Esophagus muscularis mucosa (tissue), 4 donors: ENCODE measurements at places on chromosomes 12 and 14. TPM values are rescaled to one million over a fixed set of nuclear protein-coding genes. Genes with fewer than 3 reads are reported as not detected.

DNA sequence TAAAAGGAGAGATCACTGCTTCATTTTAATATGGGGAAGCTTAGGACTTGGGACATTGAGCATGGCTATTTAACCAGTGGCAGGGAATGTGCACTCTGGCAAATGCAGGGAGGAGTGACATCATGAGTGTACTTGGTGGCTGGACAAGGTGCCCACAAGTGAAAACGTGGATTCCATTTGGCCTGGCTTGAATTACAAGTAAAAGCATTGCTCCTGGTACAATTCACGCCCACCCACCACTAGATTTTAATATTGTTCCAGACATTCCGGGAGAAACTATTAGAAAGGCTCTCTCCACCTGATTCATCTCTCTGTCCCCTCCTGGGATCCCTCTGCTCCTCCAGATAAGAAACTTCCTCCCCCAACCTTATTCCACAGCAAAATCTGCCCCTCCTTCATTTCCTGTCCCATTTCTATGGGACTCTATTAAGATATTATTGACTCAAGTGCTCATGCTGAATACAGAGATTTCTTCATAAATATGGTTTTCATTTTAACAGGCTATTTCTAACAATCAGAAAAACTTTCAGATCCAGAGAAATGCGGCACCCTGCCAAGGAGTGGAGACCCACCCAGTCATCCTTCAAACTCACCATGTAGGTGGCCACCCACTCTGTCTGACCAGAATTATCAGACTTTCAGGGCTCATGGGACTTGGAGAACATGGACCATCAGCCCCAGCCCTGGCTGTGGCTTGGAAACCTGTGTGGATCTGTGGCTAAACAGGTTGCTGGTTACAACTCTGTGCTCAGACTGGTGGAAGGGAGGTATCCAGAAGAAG, 43.2 kb downstream of the SSPN start:
- no peak for DNase-seq

DNA sequence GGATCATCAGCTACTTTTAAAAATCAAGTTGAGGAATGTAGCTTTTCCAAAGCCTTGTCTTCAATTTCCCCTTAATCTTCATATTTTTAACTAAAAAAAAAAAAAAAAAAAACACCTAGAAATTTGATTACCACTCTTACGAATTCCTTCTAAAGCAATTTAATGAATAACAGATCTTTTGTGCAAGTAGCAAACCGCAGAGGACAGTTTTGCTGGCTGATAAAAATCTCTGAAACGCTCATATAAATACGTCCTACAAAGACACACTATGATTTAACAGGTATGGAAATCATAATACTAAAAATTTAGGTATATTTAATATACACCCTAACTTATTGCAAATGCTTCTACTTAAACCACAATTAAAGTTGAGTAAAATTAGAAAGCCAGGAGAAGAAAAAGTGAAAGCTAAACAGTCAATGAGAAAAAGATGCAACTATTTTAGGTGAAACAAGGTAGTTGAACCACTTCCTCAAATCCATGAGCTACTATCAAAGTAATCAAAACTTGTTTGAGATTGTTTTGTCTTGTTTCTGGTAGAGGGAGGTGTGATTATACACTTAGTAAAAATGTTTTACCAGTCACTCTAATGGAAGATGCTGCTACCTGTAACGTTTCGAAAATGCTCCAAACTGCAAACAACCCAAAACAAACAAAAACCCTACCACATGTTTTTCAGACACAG, 2.2 kb downstream of the PAWR start:
- DNase-seq = no peak

GRCh38 chr14:31229009-31229408, 21.4 kb upstream of the HECTD1 start:
- DNase-seq = no peak

GRCh38 chr12:107180272-107180671, 86.9 kb upstream of the CRY1 start:
- no peak for DNase-seq

- no peak for DNase-seq
Observed at GRCh38 chr12:123027726-123028445, 47.4 kb downstream of the ARL6IP4 start.

GRCh38 chr14:79057333-79057732, 887.2 kb downstream of the NRXN3 start:
- no peak for DNase-seq

DNA sequence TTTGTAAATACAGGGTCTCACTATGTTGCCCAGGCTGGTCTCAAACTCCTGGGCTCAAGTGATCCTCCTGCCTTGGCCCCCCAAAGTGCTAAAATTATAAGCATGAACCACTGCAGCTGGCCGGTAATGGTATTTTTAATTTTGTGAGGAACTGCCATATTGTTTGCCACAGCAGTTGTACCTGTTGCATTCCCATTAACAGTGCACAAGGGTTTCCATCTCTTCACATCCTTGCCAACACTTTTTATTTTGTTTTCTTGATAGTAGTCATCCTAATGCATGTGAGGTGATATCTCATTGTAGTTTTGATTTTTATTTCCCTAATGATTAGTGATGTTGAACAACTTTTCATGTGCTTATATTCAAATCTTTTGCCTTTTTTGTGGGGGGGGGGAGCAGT, 13.5 kb downstream of the OR5AU1 start:
- no peak for DNase-seq

GRCh38 chr12:76698966-76699365, 64.9 kb upstream of the ZDHHC17 start:
- no peak for DNase-seq

DNA sequence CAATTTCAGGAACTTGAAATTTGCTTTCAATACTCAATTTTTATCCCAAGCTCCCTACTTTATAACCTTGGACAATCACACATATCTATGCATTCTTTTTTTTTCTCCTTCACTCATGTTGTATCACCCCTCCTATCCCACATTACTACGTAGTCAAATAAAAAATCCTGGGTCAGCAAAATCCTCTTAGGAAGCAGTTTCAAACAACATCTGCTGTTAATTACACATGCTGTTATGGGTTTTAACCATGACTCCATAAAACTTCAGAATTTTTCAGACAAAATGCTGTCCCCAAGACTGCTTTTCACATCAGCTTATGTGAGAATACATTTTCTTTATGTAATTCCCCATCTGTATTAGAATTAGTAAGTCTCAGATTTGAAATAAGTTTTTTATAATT, 61.7 kb downstream of the LRFN5 start:
- DNase-seq = no peak

GRCh38 chr14:84533181-84533725, 996.7 kb upstream of the FLRT2 start:
- no peak for DNase-seq

DNA sequence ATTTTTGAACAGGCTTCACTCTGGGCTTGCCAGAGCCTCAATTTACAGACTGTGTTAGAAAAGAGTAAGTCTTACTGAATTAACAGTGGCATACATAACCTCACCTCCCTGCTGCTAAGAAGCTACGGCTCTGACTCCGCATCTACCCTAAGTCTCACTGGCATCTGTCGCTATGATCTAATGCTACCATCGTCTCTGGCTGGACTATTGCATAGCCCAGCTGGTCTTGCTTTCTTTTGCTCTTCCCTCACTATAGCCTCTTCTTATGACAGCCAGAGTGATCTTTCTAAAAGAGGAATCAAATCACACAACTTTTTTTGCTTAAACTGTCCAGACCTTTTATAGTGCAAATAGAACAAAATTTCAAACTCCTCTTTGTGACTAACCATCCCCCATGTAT, 81.1 kb downstream of the SLC24A4 start:
- no peak for DNase-seq

DNA sequence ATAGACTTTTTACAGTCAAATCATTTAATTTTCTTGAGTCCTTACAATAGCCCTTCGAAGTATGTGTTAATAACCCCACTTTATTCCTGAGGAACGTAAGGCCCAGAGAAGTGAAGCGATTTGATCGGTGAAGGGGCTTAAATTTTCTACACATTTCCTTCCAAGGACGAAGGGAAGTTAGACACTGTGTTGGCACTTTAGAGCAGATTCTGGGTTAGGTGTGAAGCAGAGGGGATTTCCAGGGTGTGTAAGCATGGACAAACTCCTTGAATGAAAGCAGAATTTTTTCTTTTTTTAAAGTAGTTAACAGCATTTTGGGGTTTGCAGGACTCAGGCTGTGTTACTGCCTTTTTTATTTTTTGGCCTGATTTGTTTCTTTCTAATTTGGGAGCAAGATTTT, 38.9 kb downstream of the PRORP start:
- DNase-seq = no peak

- no peak for DNase-seq
Observed at GRCh38 chr12:10243818-10244520, 31.3 kb downstream of the GABARAPL1 start.

- DNase-seq = no peak
Observed at GRCh38 chr14:100540141-100540925, 46.9 kb downstream of the BEGAIN start.

- DNase-seq = no peak
Observed at GRCh38 chr12:64699504-64700115, 59.6 kb downstream of the GNS start.

DNA sequence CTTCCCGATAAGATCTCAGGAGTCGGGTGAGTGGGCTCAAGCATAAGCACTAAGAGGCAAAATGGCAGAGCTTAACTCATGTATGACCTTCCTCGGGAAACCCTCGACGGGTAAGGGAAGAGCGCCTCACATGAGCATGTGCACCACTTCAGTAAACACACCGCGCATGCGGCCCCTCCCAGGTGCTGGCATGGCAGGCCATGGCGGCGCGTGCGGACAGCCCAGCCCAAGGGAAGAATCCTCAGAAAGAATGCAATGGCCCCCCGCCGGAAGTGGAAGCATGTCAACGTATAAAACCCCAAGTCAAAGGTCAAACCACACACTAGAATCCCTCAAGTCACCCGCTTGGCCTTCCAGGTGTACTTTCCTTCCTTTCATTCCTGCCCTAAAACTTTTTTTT, 6.6 kb upstream of the TNFAIP2 start:
- DNase-seq = no peak

DNA sequence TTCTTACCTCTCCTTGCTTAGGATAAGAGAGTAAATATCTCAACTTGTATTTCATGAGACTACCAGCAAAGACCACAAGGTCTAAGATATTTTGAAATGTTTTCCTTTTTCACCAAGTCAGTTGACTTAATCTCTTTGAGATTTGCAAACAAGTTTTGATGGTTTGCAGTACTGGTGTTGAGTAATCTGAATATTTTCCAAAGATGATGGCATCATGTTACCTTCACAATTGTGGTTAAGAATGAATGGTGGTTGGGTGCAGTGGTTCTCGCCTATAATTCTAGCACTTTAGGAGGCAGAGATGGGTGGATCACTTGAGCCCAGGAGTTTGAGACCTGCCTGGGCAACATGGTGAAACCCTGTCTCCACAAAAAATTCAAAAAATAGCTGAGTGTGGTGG, 225.7 kb downstream of the TMTC2 start:
- DNase-seq = no peak

GRCh38 chr12:22467190-22467589, 77.2 kb downstream of the C2CD5 start:
- no peak for DNase-seq

DNA sequence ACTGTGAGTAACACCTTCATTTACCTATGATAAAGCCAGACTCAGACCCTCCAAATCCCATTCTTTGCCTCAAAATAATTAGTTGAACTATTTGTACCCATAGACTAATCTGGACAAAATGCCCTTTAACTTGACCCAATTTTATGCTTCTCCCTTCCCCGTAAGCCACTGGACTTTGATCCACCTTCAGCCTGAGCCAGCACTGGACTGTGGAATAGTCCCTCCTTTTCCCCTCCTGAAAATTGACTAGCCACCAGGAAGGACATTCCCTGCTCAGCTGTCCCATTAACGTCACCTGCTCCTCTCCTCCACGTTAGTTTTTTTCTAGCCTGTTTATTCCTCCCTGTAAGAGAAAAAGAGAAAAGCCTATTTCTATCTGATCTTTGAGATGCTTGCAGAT, 10.3 kb downstream of the MED21 start:
- DNase-seq = peak; percentile 31

DNA sequence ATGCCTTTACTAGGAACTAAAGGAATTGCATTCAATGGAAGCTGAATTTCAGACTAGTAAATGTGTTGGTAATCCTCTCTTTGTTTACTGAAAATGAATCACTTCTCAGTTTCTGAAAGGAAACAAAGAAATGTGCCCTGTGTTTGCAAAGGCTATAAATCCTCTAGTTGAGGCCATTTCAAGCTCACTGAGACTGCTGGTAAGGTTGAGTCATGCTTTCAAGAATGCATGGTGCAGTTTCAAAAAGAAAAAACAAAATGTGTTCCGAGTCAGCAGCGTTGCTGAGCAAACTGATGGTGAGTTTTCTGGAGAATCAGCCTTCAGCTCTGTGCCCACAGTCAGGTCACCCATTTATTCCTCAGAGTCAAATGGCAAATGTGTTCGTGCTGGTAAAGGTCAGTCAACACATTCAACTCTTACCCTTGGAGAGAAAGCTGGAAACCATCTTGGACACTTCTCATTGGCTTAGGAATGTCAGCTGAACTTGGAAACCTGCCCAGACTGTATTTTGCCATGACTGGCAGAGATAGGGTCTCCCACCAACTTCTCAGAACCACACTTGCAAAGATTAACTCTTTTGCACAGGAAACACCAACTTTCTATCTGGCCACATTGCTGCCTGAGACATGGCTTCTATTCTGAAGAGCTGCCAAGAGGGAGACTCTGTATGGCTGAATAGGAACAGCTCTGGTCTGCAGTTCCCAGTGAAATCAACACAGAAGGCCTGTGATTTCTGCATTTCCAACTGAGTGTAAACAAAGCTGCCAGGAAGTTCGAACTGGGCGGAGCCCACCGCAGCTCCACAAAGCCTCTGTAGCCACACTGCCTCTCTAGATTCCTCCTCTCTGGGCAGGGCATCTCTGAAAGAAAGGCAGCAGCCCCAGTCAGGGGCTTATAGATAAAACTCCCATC, 484.4 kb downstream of the ATP23 start:
- no peak for DNase-seq

- DNase-seq = peak; percentile 86
Observed at GRCh38 chr12:54658306-54659264, 10.4 kb upstream of the DCD start.

GRCh38 chr12:62763861-62764645, 170.9 kb downstream of the PPM1H start:
- DNase-seq = no peak

DNA sequence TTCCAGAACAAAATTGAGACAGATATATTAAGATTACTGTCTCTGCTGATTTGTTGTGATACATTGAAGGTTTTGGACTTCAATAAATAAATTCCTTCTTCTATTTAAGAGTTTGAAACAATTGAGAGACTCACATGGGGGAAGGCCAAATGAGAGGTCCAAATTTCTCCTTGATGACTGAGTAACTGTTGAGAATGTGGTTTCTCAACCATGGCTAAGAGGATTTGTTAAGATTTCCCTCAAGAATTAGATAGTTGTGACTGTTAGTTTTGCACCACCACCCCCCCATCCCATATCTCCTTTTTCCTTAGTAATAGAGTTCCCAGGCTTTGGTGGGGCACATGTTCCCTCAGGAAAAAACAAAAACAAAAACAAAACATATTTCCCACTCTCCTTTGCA, 47.7 kb upstream of the IGF1 start:
- DNase-seq = no peak

The DHRS2 gene
- not detected for total RNA-seq

The KLRG1 gene
- 1.5 TPM for total RNA-seq

The RAB3IP gene
- 18.5 TPM for total RNA-seq

The IL23A gene
- total RNA-seq = not detected

The KRT83 gene
- total RNA-seq = not detected

The PLEK2 gene
- 0.65 TPM for total RNA-seq

The B4GALNT1 gene
- total RNA-seq = 2.8 TPM

The GYS2 gene
- total RNA-seq = not detected

The SMCO2 gene
- not detected for total RNA-seq

The TMEM179 gene
- 2.2 TPM for total RNA-seq
